Esophagus squamous epithelium (tissue), 5 donors: ENCODE measurements at places on chromosomes 13 and 19.

DNA sequence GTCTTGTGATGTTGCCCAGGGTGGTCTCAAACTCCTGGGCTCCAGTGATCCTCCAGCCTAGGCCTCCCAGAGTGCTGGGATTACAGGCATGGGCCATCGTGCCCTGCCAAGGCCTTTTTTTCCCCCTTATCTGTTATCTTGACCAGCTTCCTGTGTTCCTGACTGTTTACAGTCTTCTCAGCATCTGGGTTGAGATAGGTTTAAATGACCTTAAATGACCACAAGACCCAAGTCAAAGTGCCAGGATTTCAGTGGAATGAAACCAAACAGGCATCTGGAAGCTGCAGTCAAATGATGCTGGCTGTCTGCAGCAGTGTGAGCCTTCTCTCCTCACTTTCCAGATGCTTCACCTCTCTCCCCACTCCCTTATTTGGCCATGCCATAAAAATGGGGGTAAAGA, 114.2 kb upstream of the CLDN10 start:
- H3K4me1 ChIP-seq = no peaks in the 10 kb centered on the region
- no peak overlapping the region for H3K4me3 ChIP-seq
- DNase-seq = no peak
- H3K27ac ChIP-seq = no peak overlapping the region
- H3K36me3 ChIP-seq = no peaks in the 10 kb centered on the region

- no peaks in the 10 kb centered on the region for H3K27me3 ChIP-seq
- no peak overlapping the region for H3K27ac ChIP-seq
- peaks cover 18% of the 10 kb centered on the region for H3K4me1 ChIP-seq
- no peak for DNase-seq
Measured at GRCh38 chr13:112713517-112714253, 23.8 kb downstream of the ATP11A start.

GRCh38 chr13:74485757-74486156, 351.6 kb upstream of the KLF12 start:
- H3K27ac ChIP-seq = no peak overlapping the region
- no peaks in the 10 kb centered on the region for H3K4me1 ChIP-seq
- no peak for DNase-seq
- no peaks in the 10 kb centered on the region for H3K36me3 ChIP-seq

DNA sequence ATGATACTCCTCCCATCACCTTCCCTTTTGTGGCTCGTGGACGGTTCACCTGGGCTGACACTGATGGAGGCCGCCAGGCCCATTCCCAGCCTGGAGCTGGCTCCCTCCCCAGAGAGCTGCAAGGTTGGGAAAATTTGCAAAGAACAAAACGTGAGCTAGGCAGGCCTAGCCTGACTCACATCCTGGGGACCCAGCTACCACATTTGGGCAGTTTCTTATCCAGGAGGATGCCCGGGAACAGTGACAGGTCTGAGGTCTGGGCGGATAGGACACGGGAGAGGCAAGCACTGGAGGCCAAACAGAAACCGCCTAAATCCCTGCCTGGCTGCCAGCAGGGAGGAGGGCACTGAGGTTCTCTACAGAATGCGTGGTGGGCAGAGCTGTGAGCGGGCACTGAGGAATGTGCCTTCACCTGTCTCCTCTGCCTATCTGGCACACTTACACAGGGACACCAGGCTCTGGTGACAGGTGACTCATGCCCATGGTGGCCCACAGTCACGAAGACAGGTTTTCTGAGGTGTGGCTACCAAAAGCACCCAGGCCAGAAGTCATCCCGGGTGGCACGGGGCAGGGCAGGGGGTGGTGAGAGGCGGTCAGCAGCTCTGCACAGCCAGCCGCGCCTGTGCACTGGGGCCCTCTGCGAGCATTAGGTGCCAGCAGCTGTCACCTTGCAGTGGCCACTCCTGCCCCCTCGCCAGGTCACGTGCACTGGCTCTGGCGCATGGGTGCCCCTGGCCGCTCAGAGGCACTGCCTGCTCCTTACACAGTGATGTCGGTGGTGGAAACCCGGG, 23.2 kb downstream of the SH3GL1 start:
- peaks cover 9% of the 10 kb centered on the region for H3K36me3 ChIP-seq
- peak overlapping the region; percentile 97 for H3K27ac ChIP-seq
- DNase-seq = no peak
- no peak overlapping the region for H3K4me3 ChIP-seq
- H3K4me1 ChIP-seq = peaks cover 87% of the 10 kb centered on the region

- no peaks in the 10 kb centered on the region for H3K36me3 ChIP-seq
- H3K27me3 ChIP-seq = peaks cover 35% of the 10 kb centered on the region
- H3K4me1 ChIP-seq = no peaks in the 10 kb centered on the region
Measured at GRCh38 chr19:51124729-51125128, at the start of gene SIGLEC9. TSS of gene SIGLEC9 (plus strand) at chr19:51124906. CDS start at chr19:51124975, 69 bp downstream.

DNA sequence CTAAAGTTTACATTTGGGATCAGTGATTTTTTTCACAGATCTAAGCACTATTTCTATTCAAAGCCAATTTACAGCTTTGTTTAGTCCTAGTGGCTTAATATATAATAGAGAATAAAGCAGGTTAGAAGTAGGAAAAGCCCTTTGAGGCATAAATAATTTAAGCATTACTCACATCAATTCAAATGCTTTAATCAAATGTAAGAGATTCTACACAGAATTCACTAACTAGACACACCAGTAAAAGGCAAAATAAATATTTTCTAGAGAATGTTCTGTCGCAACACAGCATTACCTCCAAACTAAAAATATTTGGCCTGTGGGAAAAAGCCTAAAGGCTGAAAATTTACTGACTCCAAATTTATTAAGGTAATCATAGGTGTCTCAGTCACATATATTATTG, 31.3 kb downstream of the KCTD12 start:
- DNase-seq = no peak
- peaks cover 41% of the 10 kb centered on the region for H3K4me1 ChIP-seq
- no peaks in the 10 kb centered on the region for H3K27me3 ChIP-seq
- no peak overlapping the region for H3K4me3 ChIP-seq
- no peak overlapping the region for H3K27ac ChIP-seq

- H3K27ac ChIP-seq = no peak overlapping the region
- no peaks in the 10 kb centered on the region for H3K27me3 ChIP-seq
- no peak overlapping the region for H3K4me3 ChIP-seq
- no peaks in the 10 kb centered on the region for H3K4me1 ChIP-seq
Measured at GRCh38 chr19:58042495-58043340, 8.9 kb downstream of the ZSCAN1 start.

- no peak for DNase-seq
- H3K27me3 ChIP-seq = no peaks in the 10 kb centered on the region
- peak overlapping the region; percentile 89 for H3K27ac ChIP-seq
- H3K4me1 ChIP-seq = peaks cover 37% of the 10 kb centered on the region
Measured at GRCh38 chr19:6088602-6089049, 21.7 kb downstream of the RFX2 start.

DNA sequence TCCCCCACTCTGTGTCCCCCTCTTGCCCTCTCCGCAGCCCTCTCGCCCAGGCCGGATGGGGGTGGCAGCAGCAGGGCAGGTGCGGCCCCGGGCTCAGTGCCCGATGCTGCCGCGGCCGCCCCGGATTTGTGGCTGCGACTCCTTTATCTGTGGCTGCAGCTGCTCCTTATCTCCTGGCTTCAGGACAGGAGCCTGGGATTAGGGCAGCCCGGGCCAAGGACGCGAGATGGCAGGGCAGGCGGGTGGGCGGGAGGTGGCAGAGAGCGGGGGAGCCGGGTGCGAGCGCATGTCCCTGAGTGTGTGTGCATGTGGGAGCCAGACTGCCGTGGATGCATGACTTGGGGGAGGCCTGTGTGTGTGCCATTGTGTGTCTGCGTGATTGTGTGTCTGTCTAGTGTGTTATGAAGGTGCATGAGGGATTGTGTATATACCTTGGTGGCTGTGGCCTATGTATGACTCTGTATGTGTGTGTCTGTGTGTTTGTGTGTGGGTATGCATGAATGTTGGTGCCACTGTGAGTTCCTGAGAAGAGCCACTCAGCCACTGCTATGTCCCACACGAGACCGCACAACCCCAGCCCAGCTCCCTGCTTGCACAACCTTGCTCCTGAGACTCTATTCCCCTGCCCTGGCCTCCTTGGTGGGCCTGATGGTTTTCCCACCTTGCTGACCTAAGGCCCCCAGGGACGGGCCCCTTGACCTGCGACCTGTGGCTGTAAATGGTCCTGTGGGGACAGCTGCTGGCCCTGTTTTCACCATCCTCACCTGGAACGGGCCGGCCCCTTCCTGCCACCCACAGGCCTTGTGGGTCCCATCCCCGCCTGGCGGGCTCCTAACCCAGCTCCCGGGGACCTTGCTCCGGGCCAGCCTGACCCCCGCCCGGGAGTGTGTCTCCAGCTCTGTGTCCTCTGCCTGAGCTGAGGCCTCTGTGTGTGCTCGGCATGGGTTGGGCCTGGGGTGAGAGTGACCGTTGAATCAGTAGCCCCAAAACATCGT, 5.3 kb upstream of the NRTN start:
- no peak overlapping the region for H3K4me3 ChIP-seq
- DNase-seq = no peak
- no peaks in the 10 kb centered on the region for H3K36me3 ChIP-seq
- H3K4me1 ChIP-seq = peaks cover 42% of the 10 kb centered on the region
- no peaks in the 10 kb centered on the region for H3K27me3 ChIP-seq

DNA sequence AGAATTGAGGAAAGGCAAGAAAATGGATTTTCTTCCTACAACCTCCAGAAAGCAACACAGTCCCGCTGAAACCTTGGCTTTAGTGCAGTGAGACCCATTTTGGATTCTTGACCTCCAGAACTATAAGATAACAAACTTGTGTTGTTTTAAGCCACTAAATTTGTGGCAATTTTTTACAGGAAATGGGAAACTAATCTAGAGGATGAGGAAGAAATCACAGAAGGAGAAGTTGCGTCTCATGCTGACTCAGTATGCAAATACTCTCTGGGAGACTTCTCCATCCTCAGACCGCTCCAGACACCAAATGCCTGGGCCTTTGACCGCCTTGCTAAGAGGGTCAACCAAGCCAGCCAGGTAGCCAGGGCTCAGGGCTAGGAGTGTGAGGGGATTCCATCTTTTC, 13.1 kb upstream of the CEACAM16 start:
- peak overlapping the region; percentile 75 for H3K27ac ChIP-seq
- DNase-seq = no peak
- H3K27me3 ChIP-seq = no peaks in the 10 kb centered on the region
- H3K4me1 ChIP-seq = peaks cover 45% of the 10 kb centered on the region

GRCh38 chr19:42280815-42281145, 11.7 kb downstream of the CIC start:
- no peak for DNase-seq
- peak overlapping the region; percentile 34 for H3K4me3 ChIP-seq
- no peaks in the 10 kb centered on the region for H3K27me3 ChIP-seq
- peak overlapping the region; percentile 98 for H3K27ac ChIP-seq

DNA sequence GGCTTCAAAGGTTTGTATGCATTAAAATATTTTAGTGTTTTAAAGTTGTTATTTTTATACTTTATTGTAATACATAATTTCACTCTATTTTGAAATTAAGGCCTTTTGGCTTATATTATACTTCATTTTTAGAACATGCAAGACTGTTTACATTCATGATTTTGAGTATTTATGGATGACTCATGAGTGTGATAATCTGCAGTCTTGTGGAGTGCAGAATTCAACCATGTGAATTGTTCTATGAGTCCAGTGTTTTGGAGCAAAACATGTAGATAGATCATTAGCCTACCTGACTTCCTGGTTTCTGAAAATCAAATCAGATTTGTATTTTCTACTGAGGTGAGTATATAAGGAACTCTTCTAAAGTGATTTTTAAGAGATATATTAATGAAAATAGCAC, 241.8 kb downstream of the PCCA start:
- no peak overlapping the region for H3K4me3 ChIP-seq
- H3K4me1 ChIP-seq = no peaks in the 10 kb centered on the region
- H3K27ac ChIP-seq = no peak overlapping the region
- no peak for DNase-seq

GRCh38 chr19:29806098-29806866, 5.5 kb upstream of the CCNE1 start:
- no peak for DNase-seq
- H3K36me3 ChIP-seq = no peaks in the 10 kb centered on the region
- H3K4me3 ChIP-seq = no peak overlapping the region
- H3K4me1 ChIP-seq = peaks cover 3% of the 10 kb centered on the region

DNA sequence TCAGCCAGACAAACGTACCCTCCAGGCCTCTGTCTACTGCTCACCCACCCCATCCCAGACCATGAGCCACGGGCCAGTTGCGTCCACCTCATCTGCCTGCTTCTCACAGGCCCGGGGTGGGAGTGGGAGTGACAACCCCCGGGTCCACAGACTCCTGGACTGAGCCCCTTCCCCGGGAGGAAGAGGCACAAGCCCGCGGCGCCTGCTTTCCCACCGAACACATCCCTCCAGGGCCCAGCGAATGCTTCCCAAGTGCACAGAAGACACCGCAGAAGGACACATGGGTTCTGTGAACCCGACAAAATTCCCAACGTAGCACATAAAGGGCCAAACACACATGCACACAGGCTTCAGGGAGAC, 18.0 kb upstream of the PLPP2 start:
- no peaks in the 10 kb centered on the region for H3K4me1 ChIP-seq
- DNase-seq = no peak
- no peak overlapping the region for H3K4me3 ChIP-seq
- peaks cover 64% of the 10 kb centered on the region for H3K36me3 ChIP-seq
- no peak overlapping the region for H3K27ac ChIP-seq

DNA sequence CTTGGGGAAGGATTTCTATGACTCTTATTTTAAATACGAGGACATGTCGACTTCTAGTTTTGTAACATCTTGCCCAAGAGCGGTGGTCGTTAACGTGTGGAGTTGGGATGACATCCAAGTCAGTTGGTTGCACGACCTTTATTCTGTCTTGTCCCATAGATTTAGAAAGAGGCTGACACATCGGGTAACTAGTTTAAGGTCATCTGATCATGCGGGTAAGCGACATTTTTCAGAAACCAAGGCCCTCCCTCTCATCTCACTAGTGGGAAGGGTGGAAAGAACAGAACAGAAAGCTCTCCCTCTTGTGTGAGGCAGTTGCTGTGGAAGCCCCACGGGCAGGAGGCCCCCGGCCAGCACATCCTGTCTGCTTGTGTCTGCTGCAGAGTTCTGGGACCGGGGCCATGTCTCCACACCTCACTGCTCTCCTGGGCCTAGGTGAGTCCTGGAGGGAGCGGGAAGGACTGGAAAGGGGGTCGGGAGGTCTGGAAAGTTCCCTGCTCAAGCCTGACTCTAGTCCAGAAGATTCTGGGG, at the start of gene LAIR2:
Gene LAIR2 (plus strand): TSS at position 314 of the 531 bp plus-strand sequence. CDS start 88 bp downstream, at position 402.
- no peak for DNase-seq
- H3K27ac ChIP-seq = no peak within 1 kb of the TSS
- no peaks in the 10 kb centered on the region for H3K4me1 ChIP-seq
- no peak within 1 kb of the TSS for H3K4me3 ChIP-seq
- no peaks in the 10 kb centered on the region for H3K27me3 ChIP-seq
- no peaks in the 10 kb centered on the region for H3K36me3 ChIP-seq

DNA sequence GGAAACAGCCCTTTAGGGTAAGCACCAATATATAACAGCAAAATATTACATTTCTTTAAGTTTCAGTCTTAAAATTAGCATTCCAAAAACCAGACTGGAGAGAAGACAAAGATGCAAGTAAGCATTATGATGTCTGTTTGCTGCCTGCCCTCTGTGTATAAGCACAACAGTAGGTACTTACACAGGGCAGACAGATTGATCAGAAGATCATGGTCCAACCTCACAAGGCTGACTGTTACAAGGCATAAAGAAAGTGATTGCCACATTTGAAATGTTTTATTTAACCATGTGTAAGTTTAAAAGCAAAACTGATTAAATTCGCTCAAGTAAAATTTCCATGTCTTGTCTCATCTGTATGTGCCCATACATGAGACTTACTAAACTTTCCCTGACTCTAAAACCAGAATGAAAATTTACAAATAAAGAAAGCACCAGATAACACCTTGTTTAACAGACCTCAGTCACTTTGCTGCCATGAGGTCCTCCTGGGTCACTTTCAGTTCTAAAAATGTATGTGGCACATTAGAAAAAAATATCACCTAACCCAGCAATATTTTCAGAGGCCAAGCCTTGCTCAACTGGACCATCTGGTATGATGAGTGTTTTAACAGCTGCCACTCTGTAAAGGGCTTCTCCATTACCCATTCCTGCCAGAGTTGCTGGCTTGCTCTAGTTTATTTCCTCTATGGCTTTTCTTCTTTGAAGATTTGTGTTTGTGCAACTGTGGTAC, 297.0 kb downstream of the RBM26 start:
- H3K27ac ChIP-seq = no peak overlapping the region
- H3K27me3 ChIP-seq = no peaks in the 10 kb centered on the region
- H3K4me1 ChIP-seq = no peaks in the 10 kb centered on the region
